ENCODE measurements at places on chromosomes 12 and 14. TPM values are rescaled to one million over a fixed set of nuclear protein-coding genes. Genes with fewer than 3 reads are reported as not detected.

GRCh38 chr12:51904951-51905470 lies 2.3 kb upstream of the ACVRL1 start:
- DNase-seq: no peak

- no peak for DNase-seq
These were observed at the start of gene ABCC9 for GRCh38 chr12:21940549-21941505. ABCC9 (minus strand) TSS chr12:21941426; CDS start chr12:21936674, 4,752 bp downstream.

DNA sequence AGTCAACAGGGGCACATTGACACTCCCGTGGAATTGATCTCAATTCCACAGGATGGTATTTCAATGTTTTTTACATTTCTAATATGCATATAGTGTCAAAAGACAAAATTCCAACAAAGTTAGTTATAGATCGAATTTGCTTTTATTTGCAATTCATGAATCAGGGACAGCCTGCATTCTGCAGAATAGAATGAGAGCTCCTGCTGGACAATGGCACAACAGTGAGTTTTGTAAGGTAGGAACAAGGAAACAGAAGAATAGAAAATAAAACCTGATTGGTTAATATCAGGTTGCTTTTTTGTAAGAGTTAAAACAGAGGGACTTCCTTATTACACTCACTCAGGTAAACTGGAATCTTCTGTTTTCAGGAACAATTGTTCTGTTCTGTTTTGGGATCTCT lies 32.8 kb upstream of the NEDD1 start:
- no peak for DNase-seq

DNA sequence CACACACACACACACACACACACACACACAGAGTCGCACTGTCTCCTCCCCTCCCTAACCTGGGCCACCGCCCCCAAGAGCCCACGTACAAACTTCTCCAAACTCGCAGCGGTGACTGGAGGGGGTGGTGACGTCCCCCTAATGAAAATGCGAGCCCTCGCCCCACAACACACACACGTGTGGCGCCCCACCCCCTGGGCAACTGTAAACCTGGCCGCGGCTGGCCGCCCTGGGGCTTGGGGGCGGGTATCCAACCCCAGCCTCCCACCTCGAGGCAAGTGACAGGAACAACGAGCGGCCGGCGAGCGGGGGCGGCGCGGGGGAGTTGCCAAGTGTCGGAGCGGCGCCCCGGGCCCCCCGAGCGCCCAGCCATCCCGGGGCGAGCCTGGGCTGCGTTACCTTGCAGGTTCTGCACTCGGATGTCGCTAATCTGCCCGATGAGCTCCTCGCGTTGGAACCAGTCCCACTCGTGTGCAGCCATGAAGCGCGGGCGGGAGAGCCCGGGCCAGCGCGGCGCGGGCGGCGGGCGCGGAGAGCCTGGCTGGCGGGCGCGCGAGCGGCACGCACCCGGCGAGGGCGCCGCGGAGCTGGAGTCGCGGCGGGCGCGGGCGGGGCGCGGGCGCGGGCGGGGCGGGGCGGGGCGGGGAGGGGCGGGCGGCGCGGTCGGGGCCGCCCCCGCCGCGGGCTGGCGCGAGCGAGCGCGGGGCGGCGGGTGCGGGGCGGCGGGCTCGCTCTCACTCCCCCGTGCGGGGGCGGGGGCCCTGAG lies at the start of gene CLMN:
CLMN (minus strand) TSS at position 597 of the 766 bp plus-strand sequence; CDS start at position 481, 116 bp downstream.
- DNase-seq: no peak

GRCh38 chr12:124620606-124621295 lies 53.3 kb upstream of the NCOR2 start:
- DNase-seq: no peak

GRCh38 chr12:50088577-50089335 lies 3.6 kb downstream of the SMARCD1 start:
- peak; percentile 68 for DNase-seq

- DNase-seq: no peak
These were observed 17.7 kb downstream of the SMIM41 start for GRCh38 chr12:52097045-52097666.

DNA sequence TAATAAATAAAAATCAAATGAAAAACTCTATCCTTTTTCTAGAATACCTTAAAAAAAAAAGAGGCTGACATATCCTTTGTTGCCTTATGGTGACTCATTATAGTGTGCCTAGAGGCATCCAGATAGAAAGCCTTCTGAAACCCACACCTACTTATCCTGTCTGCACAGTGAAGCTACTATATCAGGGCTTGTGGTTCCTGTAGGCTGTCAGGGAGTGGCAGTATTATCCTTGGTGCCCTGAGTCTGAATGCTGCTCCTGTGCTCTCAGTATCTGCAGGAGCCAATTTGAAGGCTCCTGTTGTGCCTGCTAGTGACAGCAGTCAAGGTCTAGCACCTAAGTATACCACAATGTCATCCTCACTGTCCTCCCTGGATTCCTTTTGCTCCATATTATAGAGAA lies 168.4 kb upstream of the AVPR1A start:
- DNase-seq: no peak

- no peak for DNase-seq
These were observed 11.0 kb downstream of the GPR135 start for GRCh38 chr14:59454139-59454538.

GRCh38 chr12:123363390-123363739 lies 1.3 kb downstream of the SBNO1 start:
- DNase-seq: no peak

GRCh38 chr14:65847075-65847847 lies 434.7 kb downstream of the FUT8 start:
- peak; percentile 45 for DNase-seq

DNA sequence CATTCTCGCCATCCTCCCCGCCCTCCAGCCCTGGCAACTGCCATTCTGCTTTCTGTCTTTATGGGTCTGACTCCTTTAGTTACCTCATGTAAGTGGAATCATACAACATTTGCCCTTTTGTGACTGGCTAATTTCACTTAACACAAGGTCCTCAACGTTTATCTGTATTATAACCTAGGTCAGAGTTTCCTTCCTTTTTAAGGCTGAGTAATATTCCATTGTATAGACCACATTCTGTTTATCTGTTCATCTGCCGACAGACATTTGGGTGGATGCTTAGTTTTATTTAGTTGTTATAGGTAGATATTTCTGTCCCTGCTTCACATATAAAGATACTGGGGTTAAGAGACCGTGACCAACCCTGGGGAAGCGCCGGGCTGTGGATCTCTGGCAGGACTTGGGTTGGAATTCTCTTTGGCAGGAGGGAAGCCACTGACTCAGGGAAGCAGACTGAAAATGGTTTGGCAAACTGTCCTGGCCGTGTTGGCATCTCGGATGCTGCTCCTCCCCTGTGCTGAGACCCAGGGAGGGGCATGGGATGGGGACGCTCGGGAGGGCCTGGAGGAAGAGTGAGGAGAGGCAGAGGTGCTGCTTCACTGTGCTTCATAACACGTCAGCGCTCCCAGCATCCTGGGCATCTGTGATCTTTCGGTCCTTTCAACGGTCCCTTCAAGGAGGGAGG lies 38.9 kb downstream of the TEAD4 start:
- peak; percentile 18 for DNase-seq

GRCh38 chr12:130367523-130367922 lies 29.8 kb downstream of the PIWIL1 start:
- DNase-seq: no peak

- DNase-seq: no peak
These were observed 105.1 kb downstream of the SCARB1 start for GRCh38 chr12:124758266-124759220.

GRCh38 chr12:7666595-7666994 lies 887 bp upstream of the APOBEC1 start:
- no peak for DNase-seq

CCDC175 gene
- total RNA-seq: not detected

GLS2 gene
- 2.5 TPM for total RNA-seq

ACACB gene
- 7.9 TPM for total RNA-seq

SERPINA1 gene
- 0.40 TPM for total RNA-seq

CBLN3 gene
- 7.4 TPM for total RNA-seq

Data from CD8-positive, alpha-beta memory T cell (primary cell).